ENCODE measurements at places on chromosomes 3 and 15.

DNA sequence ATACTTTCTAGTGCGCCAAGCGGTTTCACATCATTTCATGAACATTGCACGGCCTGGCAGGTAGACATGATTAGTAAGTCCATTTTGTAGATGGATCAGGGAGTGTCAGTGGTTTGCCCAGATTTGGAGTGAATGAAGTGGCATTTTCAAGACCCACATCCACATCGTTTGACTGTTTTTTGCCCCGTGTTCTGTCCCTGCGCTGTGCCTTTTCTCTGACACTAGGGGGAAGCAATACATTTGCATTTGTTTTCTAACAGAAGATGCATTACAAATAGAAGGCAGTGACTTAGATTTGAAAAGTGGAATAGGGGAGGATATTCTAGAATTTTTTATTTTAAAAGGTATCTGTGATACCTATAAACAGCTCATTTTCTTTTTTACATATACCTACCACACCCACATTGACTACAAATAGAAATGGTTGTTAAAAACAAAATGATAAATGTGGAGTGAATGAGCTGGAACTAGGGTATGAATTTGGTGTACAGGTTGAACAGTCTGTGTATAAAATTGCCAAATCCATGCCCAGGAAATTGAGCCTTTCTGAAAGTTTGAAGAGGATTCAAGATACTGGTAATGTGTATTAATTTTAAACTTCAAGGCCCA is 98.0 kb downstream of the USP13 start:
- DNase-seq, result peak; percentile 31

GRCh38 chr3:53375019-53375418 is 27.7 kb upstream of the DCP1A start:
- DNase-seq, result peak; percentile 46

DNA sequence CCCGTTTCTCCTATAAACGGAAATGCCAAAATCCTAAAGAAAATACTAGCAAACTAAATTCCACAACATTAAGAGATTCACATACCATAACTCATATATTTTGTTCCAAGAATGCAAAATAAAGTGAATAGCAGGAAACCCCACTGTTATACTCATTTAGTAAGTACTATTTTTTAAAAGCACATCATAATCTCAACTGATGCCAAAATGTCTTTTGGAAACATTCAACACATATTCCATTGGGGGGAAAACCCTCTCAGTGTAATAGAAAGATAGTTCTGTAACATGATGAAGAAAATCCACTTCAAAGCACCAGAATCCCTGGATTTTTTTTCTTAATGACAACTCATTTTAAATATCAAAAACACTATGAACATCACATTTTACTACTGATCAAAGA is 93.0 kb upstream of the EIF1B start:
- DNase-seq, result no peak

DNA sequence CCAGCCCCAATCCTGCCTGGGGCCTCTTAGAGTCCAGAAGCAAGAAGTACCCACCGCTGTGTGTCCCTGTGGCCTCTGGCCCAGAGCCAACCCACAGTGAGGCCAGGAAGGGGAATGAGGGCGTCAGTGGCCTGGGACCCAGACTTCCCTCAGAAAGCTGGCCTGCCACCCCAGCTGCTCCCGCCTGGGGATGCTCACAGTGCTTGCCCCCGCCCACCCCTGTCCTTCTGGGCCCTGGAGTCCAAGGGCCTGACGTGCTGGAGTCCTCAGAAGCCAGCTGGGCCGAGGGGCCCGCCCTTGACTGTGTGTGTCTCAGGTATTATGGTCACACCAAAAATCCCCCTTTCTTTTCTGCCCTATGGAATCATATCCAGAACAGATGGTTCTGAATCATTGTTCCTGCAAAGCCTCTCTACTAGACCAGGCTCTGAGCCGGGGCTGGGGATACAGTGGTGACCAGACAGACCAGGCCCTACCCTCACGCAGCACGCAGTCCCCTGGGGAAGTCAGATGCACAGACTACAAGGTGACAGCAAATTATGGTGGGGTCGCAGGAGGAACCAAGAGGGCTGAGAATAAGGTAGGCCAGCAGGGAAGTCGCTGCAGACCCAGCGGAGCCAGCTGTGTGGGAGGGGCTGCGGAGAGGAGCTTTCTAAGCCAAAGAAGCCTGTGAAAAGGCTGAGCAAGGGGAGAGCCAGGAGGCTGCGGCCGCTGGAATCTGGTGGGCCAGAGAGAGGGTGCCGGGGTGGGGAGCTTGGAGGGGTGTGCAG is 99.1 kb downstream of the VGLL4 start:
- DNase-seq, result peak; percentile 83

- DNase-seq, result no peak
Observed at GRCh38 chr3:38154625-38155255, 10.6 kb upstream of the OXSR1 start.

DNA sequence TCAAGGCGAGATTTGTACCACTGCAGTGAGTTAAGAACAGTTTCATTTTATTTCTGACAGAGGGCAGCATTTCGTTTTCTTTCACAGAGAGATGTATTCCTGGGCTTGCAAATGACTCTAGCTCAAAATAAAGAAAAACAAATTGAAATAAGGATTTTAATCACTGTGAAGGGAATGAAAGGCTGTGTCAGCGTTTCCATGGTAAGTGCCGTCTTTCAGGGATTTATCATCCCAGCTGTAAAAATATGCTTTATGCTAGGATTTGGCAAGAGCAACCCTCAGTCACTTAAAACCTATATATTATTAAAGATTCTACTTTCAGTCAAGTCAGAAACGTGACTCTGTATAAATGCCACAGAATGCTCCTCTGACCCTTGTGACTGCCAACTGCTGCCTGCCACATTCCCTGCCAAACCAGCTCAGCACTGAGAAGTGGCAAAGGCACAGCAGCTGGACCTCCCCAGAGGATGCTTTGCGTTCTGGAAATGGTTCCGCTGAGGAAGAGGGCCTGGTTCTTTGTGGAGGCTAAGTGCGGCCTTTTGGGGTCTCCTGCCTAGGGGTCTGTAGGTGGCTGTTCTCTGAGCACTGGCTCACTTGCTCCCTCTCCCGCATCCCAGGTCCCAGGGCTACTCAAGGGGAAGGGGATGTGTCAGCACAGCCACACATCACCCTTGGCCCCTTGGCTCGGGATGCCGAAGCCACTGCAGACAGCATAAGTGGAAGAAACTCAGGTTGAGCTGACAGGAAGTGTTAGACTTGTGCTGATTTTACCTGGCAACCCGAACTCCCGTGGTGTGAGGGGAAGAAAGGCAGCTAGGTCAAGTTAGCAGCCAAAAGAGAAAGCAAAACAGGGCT is 56.6 kb upstream of the POMGNT2 start:
- DNase-seq, result peak; percentile 69

DNA sequence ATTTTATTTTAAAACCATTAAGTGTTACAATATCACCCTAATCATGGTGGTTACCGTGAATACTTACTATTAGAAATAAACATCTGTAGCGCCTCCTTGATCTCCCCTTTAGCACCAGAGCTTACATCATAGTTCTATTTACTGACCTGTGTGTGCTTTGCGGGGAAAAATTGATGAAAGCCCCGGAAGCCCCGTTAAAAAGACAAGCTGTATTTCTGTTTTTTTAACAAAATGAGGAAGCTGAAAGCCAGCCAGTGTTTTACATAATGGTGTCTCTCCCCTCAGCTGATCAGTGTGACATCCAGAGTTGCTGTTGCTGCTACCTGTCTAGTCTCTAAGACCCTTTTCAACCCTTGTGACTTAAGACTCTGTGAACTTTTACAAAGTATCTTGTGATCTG is 100.8 kb downstream of the OPA1 start:
- DNase-seq, result no peak

DNA sequence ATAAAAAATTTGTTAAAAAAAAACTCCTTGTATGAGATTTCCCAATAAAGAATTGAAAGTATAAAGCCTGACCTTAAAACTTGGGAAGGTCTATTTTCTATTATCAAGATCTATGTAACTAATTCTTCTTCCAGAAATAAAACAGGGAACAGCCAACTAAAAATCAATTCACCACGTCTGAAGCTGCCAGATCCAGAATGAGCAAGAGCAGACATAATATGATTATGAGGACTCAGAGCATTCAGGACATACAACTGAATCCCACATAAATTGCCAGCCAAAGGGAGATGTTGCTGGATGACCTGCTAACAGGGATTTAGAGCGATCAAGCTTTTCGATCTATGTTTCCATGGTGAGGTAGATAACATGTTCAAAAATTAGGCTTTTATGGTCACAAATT is 1151.3 kb upstream of the CADM2 start:
- no peak for DNase-seq

DNA sequence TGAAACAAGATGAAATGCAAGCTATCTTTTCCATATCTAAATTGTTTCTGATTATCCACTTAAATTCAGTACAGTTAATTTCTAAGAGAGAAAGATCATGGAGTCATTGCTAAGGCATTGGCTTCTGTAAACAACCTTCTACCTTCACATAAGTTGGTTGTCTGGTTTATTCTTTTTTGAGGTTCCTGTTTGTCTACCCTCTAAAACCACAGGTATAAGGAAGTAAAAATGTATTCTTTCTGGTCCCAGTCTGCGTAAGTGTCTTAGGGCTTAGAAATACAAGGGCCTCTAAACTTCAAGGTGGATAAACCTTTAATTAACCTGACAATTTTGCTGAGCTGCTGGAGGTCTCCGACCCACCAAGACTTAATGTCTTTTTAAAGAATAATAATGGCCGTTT is 3.6 kb upstream of the ATOSA start:
- no peak for DNase-seq

- DNase-seq, result peak; percentile 81
Observed at GRCh38 chr15:78540141-78540870, at the start of gene PSMA4. Gene PSMA4 (plus strand): TSS chr15:78540444. CDS start chr15:78541928, 1,484 bp downstream.

GRCh38 chr15:75672646-75673425 is 25.1 kb downstream of the SNX33 start:
- peak; percentile 61 for DNase-seq

DNA sequence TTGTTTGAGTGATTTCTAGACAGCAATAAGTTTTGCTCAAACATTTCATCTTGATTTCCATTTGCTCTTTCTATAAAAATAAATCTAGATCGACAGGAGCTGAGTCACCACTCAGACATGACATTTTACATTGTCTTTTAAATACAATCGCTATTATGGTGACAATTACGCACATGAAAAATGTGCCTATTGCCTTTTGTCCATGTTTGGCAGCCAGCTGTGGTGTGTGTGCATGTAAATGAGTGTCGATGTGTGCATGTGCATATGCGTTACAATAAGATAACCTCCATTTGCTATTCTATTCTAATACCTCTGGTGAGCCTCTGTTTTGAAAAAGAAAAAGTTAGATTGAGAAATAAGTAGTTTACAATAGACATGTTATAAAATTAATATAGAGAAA is 89.7 kb upstream of the GRM7 start:
- DNase-seq, result no peak

GRCh38 chr15:84824260-84825007 is 7.3 kb downstream of the ALPK3 start:
- no peak for DNase-seq

GRCh38 chr15:66955001-66955516 is 110.3 kb upstream of the SMAD3 start:
- DNase-seq, result no peak

DNA sequence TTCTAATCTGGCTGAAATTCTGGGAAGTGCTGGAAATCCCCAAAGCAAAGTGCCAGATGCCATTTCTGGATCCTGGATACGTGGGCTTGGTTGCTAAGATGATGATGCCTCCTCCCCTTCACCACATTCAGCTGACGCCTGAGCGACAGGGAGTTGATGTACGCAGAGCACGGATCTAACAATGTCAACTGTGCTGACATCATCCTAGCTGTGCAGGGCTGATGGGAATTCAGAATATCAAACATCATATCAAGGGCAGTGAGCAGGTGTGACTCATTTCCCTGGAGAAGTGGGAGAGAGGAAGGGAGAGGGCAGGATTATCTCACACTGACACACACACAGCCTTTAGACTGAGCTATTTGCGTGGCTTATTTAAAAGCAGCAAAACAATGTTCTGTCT is 92.6 kb upstream of the ZBTB20 start:
- DNase-seq, result peak; percentile 100

GRCh38 chr3:151197981-151198767 is 4.8 kb downstream of the GPR171 start:
- DNase-seq, result no peak

- DNase-seq, result peak; percentile 53
Observed at GRCh38 chr3:153127788-153128187, 34.2 kb upstream of the RAP2B start.

GRCh38 chr15:29612096-29612495 is 210.2 kb downstream of the TJP1 start:
- DNase-seq, result peak; percentile 72

DNA sequence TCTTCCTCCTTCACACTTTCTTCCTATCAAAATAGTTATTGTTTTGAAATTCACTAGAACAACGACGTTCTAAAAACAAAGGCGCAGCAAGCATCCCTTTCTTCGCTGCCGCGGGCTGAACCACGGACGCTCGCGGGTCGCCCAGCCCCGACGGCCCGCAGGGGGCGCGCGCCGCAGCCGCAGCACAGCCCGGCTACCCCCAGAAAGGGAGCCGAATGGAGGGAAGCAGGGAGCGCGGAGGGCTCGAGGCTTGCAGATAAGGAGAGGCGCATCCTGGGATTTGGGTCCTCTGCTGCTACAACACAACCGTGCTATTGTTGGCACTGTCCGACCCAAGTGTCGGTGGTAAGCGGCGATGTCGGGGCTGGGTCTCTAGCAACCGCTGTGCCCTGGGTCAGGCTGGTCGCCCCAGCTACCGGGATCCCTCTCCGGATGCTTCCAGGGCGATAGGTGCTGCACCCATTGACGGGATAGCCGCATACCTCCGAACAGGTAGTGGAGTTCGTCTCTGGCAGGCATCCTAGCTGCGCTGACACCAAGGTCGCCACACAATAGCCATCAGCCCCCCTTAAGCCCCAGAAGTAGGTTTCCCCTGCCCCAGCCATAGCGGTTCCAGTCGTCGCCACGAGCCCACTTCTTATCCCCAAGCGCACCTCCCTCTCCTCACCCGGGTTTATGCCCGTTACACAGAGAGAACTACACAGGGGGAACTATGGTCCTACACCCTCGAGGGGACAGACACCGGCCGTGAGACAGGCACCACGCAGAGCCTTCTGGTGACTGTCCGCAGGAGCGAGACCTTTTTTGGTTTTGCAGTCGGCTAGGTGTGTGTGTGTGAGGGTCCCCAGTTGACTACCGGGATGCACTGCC is 6.0 kb downstream of the ONECUT1 start:
- DNase-seq, result no peak

- no peak for DNase-seq
Observed at GRCh38 chr3:195458316-195458717, 15.5 kb upstream of the ACAP2 start.

GRCh38 chr3:164007765-164008164 is 1070.5 kb downstream of the SI start:
- no peak for DNase-seq

DNA sequence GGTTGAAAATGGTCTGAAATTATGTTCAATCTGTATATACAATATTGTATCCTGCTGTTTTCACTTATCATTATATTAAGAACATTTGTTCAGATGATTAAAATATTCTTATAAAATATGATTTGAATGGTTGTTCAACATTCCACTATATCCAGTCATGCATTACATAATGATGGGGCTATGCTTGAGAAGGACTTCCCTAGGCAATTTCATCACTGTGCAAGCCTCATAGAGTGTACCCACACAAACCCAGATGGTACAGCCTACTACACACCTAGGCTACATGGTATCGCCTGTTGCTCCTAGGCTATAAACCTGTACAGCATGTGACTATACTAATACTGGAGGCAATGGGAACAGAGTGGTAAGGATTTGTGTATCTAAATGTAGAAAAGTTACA is 30.5 kb downstream of the SLC7A14 start:
- DNase-seq, result peak; percentile 50
